ENCODE measurements at places on chromosomes 3 and 15. TPM values are rescaled to one million over a fixed set of nuclear protein-coding genes. Genes with fewer than 3 reads are reported as not detected.

- no peak overlapping the region for H3K27ac ChIP-seq
- no peak for DNase-seq
- H3K36me3 ChIP-seq: no peaks in the 10 kb centered on the region
These were observed 345.7 kb downstream of the SV2B start for GRCh38 chr15:91445695-91446228.

GRCh38 chr3:36893137-36893557, 51.7 kb downstream of the TRANK1 start:
- H3K4me3 ChIP-seq: no peak overlapping the region
- peak overlapping the region; percentile 42 for H3K27ac ChIP-seq
- no peaks in the 10 kb centered on the region for H3K4me1 ChIP-seq
- peak; percentile 65 for DNase-seq

GRCh38 chr15:43378601-43379000, 7.7 kb downstream of the TUBGCP4 start:
- no peak overlapping the region for H3K27ac ChIP-seq
- H3K4me1 ChIP-seq: no peaks in the 10 kb centered on the region
- peaks cover 15% of the 10 kb centered on the region for H3K36me3 ChIP-seq
- no peak overlapping the region for H3K4me3 ChIP-seq
- no peak for DNase-seq

FES gene
- total RNA-seq: 16.9 TPM

PRSS50 gene
- 2.6 TPM for total RNA-seq

- no peaks in the 10 kb centered on the region for H3K36me3 ChIP-seq
- H3K4me1 ChIP-seq: no peaks in the 10 kb centered on the region
- H3K27ac ChIP-seq: no peak overlapping the region
- no peak overlapping the region for H3K4me3 ChIP-seq
These were observed 34.4 kb upstream of the TRH start for GRCh38 chr3:129940086-129940485.

- no peaks in the 10 kb centered on the region for H3K27me3 ChIP-seq
- H3K4me1 ChIP-seq: peaks cover 56% of the 10 kb centered on the region
- DNase-seq: no peak
- H3K27ac ChIP-seq: peak overlapping the region; percentile 79
These were observed 1.1 kb downstream of the PDIA5 start for GRCh38 chr3:123067689-123068600.

DNA sequence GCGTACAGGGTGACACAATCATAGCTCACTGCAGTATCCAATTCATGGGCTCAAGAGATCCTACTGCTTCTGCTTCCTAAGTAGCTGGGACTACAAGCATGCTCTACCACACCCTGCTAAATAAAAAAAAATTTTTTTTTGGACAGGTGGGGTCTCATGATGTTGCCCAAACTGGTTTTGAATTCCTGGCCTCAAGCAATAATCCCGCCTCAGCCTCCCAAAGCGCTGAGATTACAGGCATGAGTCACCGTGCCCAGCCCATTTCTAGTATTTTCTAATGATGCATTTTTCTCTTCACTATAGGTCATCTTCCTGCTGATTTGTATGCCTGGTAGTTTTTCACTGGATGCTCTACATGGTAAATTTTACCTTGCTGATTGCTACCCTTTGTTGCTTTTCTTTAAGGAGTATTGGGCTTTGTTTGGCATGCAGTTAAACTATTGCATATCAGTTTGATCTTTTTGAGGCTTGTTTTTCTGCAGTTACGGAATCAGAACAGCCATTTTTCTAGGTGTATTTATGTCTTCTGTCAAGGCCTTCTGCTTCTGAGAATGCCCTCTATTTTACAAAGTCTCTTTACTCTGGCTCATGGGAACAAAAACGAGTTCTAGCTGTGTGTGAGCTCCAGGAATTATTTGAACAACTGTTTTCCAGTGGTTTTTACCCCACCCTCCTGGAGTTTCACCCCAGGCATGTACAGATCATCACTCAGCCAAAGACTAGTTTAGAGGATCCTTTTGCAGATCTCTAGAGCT, 14.2 kb upstream of the NPTN start:
- H3K27ac ChIP-seq: no peak overlapping the region
- H3K36me3 ChIP-seq: no peaks in the 10 kb centered on the region
- H3K27me3 ChIP-seq: no peaks in the 10 kb centered on the region
- no peaks in the 10 kb centered on the region for H3K4me1 ChIP-seq
- H3K4me3 ChIP-seq: no peak overlapping the region

- DNase-seq: peak; percentile 88
- no peaks in the 10 kb centered on the region for H3K27me3 ChIP-seq
- H3K27ac ChIP-seq: peak overlapping the region; percentile 63
- peaks cover 24% of the 10 kb centered on the region for H3K4me1 ChIP-seq
- no peak overlapping the region for H3K4me3 ChIP-seq
These were observed 12.4 kb downstream of the CIB1 start for GRCh38 chr15:90221246-90221900.

GRCh38 chr3:155629056-155629455, 115.8 kb downstream of the PLCH1 start:
- no peaks in the 10 kb centered on the region for H3K27me3 ChIP-seq
- no peak overlapping the region for H3K4me3 ChIP-seq
- H3K4me1 ChIP-seq: no peaks in the 10 kb centered on the region

DNA sequence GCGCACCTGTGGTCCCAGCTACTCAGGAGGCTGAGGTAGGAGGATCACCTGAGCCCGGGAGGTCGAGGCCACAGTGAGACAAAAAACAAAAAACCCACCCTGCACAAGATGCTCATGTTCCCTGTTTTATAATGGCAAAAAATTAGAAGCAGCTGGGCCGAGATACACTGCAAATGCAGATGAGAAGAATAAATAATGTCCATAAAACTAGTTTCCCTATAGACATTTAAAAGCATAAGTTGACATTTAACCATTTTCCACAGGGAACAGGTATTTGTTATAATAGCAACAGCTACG, 537 bp upstream of the SCAP start:
- H3K27ac ChIP-seq: peak overlapping the region; percentile 88
- DNase-seq: no peak
- H3K4me1 ChIP-seq: peaks cover 31% of the 10 kb centered on the region
- no peaks in the 10 kb centered on the region for H3K27me3 ChIP-seq
- H3K36me3 ChIP-seq: no peaks in the 10 kb centered on the region

GRCh38 chr3:37907371-37907770, 45.7 kb downstream of the CTDSPL start:
- H3K27ac ChIP-seq: no peak overlapping the region
- peaks cover 47% of the 10 kb centered on the region for H3K4me1 ChIP-seq
- no peak for DNase-seq
- H3K36me3 ChIP-seq: no peaks in the 10 kb centered on the region
- no peak overlapping the region for H3K4me3 ChIP-seq

CYP19A1 gene
- not detected for total RNA-seq

GRCh38 chr3:112503304-112503972, 4.2 kb upstream of the BTLA start:
- no peaks in the 10 kb centered on the region for H3K27me3 ChIP-seq
- H3K36me3 ChIP-seq: no peaks in the 10 kb centered on the region
- no peaks in the 10 kb centered on the region for H3K4me1 ChIP-seq

GRCh38 chr3:50876947-50877346, 202.2 kb downstream of the DOCK3 start:
- no peaks in the 10 kb centered on the region for H3K36me3 ChIP-seq
- H3K4me3 ChIP-seq: no peak overlapping the region
- no peaks in the 10 kb centered on the region for H3K4me1 ChIP-seq

BMF gene
- total RNA-seq: 16.1 TPM

SELENOS gene
- total RNA-seq: 37.2 TPM

PTH1R gene
- 1.8 TPM for total RNA-seq

GRCh38 chr3:153734777-153735551, 386.2 kb upstream of the ARHGEF26 start:
- no peaks in the 10 kb centered on the region for H3K36me3 ChIP-seq
- no peaks in the 10 kb centered on the region for H3K27me3 ChIP-seq
- DNase-seq: no peak
- H3K4me3 ChIP-seq: no peak overlapping the region

ELP6 gene
- total RNA-seq: 13.7 TPM

DNA sequence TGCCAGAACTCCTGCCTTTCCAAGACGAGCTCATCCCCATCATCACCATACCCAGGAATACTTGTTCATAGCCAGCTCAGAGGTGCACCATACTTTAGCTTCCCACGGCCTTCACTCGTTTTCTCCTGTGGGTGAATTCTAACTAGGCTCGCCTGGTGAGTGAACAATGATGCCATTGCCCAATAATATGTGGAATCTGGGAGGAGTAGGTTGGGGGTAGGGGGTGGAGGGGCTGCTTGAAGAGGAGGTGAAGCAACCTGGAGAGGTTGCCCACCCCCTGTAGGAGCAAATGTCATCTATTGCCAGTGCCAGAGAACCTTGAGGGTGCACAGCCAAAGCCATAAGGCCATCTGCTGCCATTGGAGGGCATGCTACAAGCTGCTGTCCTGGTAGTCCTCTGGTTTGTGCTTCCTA, 592 bp upstream of the ZNF445 start:
- no peak overlapping the region for H3K27ac ChIP-seq
- no peak overlapping the region for H3K4me3 ChIP-seq
- no peaks in the 10 kb centered on the region for H3K27me3 ChIP-seq
- peaks cover 16% of the 10 kb centered on the region for H3K4me1 ChIP-seq
- DNase-seq: no peak

A4GNT gene
- total RNA-seq: 4.0 TPM

DNA sequence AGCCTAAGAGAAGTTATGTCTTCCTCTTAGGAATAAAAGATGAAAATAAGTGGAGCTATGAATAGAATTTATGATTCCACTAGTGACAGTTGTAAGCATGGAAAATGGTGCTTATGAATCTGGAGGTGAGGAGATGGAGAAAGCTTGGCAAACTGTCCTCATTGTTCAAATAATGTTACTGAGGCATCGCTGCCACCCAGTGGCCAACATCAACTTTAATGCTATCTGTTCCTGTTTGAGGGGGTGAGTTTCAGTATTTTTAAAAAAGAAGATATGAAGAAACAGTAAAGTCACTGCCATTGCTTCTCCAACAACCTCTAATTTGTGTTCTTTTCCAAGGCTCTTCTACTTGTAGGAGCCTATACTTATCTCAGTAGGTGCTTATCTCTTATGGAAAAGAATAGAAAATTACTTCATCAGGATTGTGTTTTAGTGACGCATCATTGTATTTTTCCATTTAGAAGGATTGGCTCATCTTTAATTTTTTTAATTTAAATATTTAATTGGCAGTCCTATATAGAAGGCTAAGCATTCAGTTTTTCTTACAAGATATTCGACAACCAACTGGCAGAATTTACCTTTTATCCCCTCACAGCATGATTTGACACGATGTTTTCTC, 260.4 kb upstream of the P2RY1 start:
- H3K4me3 ChIP-seq: no peak overlapping the region
- no peaks in the 10 kb centered on the region for H3K4me1 ChIP-seq
- no peak overlapping the region for H3K27ac ChIP-seq
- no peaks in the 10 kb centered on the region for H3K36me3 ChIP-seq

DNA sequence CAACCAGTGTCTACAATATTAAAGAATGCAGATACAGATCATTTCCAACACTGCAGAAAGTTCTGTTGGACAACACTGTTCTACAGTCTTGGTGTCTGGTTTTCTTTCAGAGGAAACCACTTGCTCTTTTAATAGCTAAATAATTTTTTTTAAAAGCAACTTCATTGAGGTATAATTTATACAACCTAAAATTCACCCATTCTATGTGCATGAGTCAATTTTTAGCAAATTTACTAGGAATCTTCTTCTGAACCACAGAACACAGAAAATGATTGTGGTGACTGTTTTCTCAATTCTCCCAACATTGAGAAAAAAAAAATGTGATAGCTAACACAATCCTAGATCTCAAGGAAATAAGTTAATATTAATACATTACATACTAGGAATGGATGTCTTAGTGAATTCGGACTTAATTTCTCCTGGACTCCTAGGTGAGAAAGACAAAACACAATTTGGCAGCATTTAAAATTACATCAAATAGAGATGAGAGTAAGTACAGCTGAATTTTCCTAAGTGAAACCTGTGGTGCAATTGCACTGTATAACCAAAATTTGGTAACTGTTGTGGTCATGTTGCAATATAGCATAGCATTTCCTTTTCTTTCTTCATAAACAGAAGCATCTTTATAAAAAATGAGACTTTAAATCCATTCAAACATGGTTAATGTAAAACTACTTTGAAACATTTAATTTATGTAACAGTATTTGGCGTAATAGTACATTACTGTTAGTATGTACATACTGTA, 15.3 kb upstream of the PLCL2 start:
- no peaks in the 10 kb centered on the region for H3K27me3 ChIP-seq
- DNase-seq: no peak
- H3K27ac ChIP-seq: no peak overlapping the region
- H3K4me3 ChIP-seq: no peak overlapping the region

RAB6B gene
- 3.0 TPM for total RNA-seq

DNA sequence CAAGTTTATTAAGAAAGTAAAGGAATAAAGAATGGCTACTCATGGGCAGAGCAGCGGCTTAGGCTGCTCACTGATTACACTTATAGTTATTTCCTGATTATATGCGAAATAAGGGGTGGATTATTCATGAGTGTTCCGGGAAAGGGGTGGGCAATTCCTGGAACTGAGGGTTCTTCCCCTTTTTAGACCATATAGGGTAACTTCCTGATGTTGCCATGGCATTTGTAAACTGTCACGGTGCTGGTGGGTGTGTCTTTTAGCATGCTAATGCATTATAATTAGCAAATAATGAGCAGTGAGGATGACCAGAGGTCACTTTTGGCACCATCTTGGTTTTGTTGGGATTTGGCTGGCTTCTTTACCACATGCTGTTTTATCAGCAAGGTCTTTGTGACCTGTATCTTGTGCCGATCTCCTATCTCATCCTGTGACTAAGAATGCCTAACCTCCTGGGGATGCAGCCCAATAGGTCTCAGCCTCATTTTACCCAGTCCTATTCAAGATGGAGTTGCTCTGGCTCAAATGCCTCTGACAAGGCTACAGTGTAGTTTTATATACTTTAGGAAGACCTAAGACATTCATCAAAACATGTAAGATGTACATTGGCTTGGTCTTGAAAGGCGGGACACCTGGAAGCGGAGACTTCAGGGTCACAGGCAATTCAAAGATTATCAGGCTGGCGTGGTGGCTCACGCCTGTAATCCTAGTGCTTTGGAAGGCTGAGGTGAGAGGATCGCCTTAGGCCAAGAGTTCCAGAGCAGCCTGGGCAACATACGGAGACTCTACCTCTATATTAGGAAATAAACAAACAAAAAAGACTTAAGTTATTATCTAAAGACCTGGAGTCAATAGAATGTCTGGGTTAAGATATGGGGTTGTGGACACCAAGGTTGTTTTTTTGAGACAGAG, 3.2 kb upstream of the BLOC1S6 start:
- DNase-seq: peak; percentile 30
- no peaks in the 10 kb centered on the region for H3K36me3 ChIP-seq
- H3K27me3 ChIP-seq: no peaks in the 10 kb centered on the region
- H3K4me1 ChIP-seq: peaks cover 23% of the 10 kb centered on the region
- H3K4me3 ChIP-seq: no peak overlapping the region

- H3K27ac ChIP-seq: no peak overlapping the region
- H3K4me1 ChIP-seq: peaks cover 25% of the 10 kb centered on the region
- no peak overlapping the region for H3K4me3 ChIP-seq
- no peaks in the 10 kb centered on the region for H3K36me3 ChIP-seq
- H3K27me3 ChIP-seq: no peaks in the 10 kb centered on the region
These were observed 73.6 kb upstream of the SNTN start for GRCh38 chr3:63578858-63579257.

All from body of pancreas (tissue), 4 donors.